ENCODE measurements at places on chromosomes 1 and 21.

GRCh38 chr1:100785470-100786052 lies 66.0 kb downstream of the VCAM1 start:
- no peak for DNase-seq

GRCh38 chr1:60255565-60255964 lies 182.0 kb upstream of the C1orf87 start:
- DNase-seq, result no peak

- DNase-seq, result no peak
Measured at GRCh38 chr1:218865591-218865990, 308.1 kb upstream of the LYPLAL1 start.

- no peak for DNase-seq
Measured at GRCh38 chr1:21585037-21585436, 75.8 kb downstream of the ALPL start.

- no peak for DNase-seq
Measured at GRCh38 chr1:183144752-183145151, 41.3 kb upstream of the LAMC2 start.

DNA sequence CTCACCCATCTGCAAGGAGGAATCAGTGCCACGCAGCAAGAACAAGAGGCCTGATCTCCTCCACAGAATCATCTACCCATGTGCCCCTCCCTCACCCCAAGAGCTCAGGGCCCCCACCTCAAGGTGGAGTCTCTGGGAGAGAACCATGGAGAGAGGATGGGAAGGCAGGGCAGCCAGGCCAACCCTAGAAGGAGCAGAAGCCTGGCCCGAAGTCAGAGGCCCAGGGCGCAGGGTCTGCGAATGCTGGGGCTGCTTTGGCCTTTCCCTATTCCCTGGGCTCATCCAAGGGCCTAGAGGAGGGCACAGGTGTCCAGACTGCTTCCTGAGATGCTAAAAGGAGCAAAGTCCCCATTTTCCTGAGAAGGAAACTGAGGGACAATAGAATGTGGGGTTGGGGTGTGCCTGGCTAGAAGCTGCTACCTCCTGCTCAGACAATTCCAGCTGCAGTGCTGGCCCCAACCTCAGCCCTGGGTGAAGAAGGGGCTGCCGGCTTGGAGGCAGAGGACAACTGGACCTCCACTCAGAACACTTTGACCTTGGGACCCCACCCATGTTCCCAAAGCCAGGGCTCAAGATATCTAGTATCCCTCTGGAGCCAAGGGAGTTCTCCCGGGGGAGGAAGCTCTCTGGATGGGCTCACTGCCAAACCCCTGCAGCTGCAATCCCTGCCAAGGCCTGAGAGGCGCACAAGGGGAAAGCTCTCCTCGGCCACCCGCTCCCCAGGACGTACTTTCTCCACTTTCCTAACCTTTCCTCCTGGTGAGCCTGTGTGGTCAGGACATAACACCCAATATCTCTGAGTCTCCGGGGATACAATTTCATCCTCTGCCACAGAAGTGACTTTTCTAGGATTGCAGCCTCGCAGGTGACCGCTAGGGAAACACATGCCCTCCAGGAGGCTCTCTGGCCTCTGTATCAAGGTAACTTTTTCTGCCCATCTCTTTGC lies 16.6 kb upstream of the LEMD1 start:
- DNase-seq, result no peak

DNA sequence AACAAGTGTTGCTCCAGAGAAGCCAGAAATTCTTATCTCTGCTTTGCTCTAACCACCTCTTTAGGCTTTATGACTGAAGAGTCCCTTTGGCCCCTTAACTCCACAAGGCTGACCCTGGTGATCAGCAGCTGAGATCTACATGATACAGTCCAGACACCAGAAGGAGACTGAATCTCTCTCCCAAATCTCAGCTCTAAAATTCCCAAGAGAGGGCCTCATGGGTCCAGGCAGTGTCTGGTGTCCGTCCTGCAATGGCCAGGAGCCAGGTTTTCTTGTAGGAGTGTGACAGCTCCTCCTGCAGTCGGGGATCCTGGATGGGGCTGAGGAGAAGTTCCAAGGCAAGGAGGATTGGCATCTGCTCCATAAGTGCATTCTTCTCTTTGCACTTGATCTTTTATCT lies 35.3 kb downstream of the L1TD1 start:
- no peak for DNase-seq

GRCh38 chr1:228118040-228118439 lies 8.9 kb upstream of the MRPL55 start:
- no peak for DNase-seq

DNA sequence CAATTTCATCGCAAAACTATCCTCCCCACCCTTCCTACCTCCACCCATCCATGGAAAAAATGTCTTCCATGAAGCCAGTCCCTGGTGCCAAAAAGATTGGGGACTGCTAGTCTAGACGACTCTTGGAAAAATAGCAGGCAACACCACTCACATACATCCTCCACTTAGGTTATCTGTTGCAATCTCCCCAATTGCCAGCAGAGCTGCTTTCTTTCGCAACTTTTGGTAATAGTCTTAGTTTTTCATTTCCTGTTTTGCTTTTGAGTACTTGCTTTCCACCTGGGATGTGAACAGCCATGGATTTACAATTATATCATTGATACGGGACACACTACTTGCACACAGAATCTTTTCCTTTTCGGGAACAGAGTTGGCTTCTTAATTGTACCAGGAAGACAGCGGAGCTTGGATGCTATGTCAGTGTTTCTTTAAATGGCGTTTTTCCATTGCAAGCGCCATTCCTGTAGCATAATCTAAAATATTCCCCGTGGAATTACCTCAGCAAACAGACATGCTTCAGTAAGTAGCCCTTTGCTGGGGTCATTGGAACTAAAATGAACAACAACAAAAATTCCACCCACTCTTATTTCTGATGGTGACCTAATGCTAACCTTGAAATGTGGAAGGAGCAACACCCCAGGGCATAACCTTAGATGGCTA lies 183.3 kb upstream of the ADGRL2 start:
- no peak for DNase-seq

DNA sequence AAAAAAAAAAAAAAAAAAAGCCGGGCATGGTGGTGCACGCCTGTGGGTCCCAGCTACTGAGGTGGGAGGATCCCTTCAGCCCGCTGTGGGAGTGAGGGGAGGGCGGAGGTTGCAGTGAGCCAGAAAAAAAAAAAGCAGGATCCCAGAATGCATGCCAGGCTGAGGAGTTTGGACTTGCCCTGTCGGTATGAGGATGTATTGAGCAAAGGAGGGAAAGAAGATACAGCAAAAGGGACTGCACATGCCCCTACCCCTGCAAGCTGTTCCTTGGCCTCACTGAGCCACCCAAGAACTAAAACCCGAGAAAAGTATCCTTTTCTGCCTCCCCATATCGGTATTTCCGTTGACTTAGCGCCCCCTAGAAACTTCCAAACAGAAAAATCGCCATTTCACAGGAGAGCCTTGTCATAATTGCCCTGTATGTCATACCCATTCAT lies 1.3 kb upstream of the GPATCH4 start:
- DNase-seq, result no peak

- DNase-seq, result no peak
Measured at GRCh38 chr1:112954017-112954650, 1.9 kb downstream of the SLC16A1 start.

DNA sequence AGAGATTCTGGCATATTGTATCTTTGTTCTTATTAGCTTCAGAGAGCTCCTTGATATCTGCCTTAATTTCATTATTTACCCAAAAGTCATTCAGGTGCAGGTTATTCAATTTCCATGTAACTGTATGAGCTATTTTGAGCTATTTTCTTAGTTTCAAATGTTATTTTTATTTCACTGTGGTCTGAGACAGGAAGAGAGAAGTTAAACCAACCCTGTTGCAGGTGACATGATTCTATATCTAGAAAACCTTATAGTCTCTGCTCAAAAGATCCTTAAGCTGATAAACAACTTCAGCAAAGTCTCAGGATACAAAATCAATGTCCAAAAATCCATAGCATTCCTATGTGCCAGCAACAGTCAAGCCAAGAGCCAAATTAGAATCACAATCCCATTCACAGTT lies 1644.0 kb upstream of the B3GALT2 start:
- no peak for DNase-seq
